ENCODE measurements at places on chromosomes 5 and 9.

- no peak for DNase-seq
Measured at GRCh38 chr9:14180093-14180959, 133.6 kb downstream of the NFIB start.

GRCh38 chr9:27504259-27504658 is 19.8 kb upstream of the IFNK start:
- no peak for DNase-seq

DNA sequence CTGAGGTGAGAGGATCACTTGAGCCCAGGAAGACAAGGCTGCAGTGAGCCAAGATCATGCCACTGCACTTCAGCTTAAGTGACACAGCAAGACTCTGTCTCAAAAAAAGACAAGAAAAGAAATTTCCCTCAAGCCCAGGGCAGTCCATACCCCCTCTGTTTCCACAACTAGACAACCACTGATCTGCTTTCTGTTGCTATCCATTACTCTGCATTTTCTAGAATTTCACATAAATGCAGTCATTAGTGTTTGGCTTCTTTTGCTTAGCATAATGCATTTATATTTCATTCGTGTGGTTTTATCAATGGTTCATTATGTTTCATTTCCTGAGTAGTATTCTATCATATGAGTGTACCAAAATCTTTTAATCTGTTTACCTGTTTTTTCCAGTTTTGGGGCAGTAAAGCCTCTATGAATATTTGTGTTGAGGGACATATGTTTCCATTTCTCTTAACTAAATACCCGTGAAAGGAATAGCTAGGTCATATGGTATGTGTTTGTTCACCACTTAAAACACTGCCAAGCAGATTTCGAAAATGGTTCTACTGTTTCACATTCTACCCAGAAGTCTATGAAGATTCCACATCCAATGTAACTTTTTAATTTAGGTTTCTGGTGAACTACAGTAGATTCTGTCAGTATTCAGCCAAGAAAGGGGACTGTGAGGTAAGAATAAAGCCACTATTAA is 271.8 kb downstream of the ZNF608 start:
- no peak for DNase-seq

GRCh38 chr9:6758498-6759184 is 868 bp downstream of the KDM4C start:
- peak; percentile 76 for DNase-seq

DNA sequence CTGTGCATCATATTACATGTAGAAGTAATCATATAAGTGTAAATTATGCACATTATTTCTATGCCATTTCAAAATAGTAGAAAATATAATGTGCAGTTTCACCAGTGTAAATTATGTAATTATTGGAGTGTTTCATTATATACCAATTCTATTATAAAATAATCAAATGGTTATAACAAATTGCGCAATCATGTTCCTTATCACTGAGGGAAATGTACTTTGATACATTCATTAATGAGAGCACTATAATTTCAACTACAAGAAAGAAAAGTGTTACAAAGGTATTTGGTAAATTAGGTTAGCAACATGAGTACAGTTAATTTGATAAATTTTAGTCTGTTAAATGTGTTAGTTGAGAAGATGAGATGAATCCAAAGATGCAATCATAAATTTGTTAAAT is 421.5 kb upstream of the CDH10 start:
- no peak for DNase-seq

DNA sequence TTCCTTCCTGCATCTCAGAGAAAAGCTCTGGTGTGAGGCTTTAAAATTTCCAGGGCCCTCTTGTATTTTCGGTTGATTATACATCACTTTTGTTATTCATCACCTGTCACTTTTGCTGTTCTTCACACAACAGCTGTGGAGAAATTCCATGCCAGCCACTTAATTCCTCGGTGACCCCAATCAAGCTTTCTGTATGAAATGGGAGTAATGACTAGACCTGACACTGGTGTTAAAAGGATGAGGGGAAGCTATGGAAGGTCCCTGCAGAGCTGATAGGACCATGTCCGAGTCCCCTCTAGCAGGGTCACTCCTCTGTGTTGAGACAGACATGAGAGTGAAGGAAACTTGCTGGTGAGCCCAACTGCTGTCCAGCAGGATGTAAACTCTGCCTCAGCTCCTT is 59.7 kb downstream of the GPR21 start:
- no peak for DNase-seq

DNA sequence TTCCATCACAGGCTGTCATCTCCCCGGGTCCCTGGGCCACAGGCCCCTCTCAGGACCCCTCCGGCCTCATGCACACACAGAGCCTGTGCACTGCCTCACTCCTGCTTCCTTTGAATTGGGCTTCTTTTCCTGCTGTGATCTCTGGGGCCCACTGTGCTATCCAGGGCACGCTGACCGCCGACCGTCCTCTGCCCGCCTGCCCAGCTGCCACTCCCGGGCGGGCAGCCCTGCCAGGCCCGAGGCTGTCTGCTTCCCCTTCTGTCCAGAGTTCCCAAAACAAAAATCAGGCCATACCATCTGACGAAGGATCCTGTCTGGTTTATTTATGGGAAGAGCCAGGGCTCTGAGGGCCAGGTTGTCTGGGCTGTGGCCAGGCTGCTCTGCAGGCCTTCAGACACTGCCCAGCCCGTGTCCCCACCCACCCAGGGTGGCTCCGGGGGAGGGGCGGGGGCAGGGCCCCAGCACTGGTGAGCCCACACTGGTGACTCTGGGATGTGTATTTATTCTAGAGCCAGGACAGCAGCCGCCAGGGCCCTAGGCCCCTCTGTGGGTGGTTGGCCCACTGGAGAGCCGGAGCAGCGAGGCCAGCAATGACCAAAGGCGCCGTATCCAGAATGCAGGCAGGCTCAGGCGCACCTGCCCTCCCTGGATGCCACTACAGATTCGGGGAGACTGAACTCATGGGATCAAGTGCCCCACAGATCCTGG is 57.0 kb downstream of the ADAMTS2 start:
- peak; percentile 46 for DNase-seq

- DNase-seq, result no peak
Measured at GRCh38 chr9:127200106-127200862, 64.3 kb upstream of the GARNL3 start.

- DNase-seq, result no peak
Measured at GRCh38 chr9:33921967-33922895, 105.3 kb downstream of the UBE2R2 start.

DNA sequence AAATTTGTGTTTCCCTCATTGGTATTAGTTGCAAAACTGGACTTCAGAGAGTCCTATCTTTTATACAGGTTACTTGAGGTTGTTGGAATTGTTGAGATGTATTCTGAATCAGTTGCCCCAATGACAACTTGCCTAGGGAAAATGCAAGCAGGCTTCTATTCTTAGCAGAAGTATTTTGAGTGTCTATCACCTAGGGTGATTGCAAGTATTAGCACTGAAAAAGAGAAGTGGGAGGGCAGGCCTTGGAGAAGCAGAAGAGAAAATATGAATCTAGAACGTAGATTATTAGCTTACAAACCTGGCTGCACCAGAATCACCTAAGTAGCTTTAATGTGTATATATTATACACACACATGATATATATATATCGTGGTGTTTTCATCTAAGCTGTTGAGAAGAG is 43.2 kb downstream of the ADAMTS12 start:
- no peak for DNase-seq

DNA sequence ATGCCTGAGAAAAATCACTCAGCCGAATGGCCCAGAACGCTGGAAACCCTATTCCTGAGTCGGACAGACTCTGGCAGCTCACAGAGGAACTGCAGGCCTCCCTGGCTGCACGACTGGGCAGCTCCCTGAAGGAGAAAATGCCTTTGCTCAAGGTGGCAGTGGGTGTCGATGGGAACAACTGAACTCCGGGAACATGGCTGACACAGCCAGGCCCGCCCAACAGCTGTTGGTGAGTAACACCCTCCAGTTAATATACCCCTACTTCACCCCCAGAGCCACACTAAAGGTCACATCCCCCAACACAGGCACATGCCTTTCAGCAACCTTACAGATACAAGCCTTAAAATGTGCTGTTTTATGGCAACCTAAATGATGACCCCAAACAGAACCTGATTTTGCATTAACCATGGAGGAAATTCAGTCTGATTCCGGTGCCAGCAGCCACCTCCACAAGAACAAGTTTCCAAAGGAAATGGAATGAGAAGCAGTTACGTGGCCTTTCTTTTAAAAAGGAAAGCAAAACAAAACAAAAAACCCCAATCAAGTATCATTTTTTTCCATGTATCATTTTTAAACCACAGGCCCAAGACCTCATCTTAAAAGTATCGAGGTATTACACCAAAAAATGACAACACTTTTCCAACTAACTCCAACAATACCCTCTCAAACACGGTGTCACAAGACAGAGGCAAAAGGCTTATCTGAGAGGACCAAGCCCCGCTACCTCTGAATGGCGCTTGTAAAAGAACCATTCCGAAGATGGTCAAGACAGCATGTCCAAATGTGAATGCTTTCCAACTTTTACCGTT is 3.1 kb downstream of the KLF9 start:
- peak; percentile 72 for DNase-seq

DNA sequence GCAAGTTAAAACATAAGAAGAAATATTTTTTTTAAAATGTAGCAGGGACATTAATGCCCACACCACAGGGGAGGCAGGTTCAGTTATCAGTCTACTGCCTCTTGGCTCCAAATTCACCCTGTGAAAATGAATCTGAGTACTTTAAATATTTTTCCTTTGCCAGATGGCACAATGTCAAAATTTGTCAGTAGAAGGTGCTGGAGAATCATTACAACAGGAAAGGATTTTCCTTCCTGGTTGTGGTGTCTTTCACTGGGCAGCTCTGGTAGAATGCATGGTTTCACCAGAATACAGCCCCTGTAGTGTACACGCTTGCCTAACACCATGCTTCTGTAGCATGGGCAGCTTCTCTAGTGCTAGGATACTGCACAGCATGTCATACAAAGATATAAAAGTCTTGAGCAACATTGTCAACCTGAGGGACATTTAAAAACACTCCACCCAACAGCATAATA is 9.7 kb upstream of the SREK1 start:
- DNase-seq, result no peak

DNA sequence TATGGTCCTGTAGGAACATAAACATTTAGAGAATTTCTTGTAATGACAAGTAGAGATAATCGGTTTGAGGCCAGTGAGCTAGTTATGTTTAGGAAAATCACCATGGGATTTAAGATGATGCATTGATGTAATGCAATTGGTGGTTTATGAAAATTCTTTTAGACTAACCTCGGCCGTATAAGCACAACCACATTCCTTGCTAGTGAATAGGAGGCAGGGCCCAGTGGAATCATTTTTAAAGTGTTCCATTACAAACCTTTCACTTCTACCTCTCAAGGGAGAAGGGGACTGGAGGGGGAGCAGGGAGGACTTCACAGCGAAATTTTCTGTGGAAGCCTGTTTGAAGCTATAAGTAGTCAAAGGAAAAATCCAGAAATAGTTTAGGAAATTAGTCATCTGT is 71.8 kb upstream of the NFIL3 start:
- no peak for DNase-seq

DNA sequence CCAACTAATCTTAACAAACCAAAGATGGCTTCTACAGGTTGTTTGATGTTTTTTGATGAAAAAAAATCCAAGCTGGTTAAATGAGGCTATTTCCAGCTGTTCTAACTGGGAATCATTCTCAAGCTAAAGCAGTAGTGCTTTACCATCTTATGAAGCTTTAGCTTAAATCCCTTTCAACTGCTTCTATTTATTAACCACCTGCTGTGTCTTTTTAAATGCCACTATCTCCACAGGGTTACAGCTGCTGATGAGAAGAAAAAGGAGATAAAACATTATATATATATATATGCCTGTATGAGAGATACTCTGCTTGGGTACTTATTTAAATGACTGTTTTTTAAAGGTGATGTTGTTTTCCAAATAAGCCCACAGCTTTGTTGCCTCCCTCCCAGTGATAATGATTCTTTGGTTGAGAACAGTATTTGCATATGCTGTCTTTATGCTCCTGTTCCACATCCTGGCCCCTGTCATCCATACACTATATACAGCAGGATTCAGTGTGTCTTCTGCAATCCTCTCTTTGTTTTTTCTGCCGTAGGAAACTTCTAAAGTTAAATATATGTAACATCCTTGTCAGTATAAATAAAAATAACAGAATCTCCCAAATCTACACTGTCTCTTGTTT is 164.0 kb downstream of the PAM start:
- DNase-seq, result no peak

- DNase-seq, result no peak
Measured at GRCh38 chr5:20615888-20616563, 628.0 kb upstream of the CDH18 start.

DNA sequence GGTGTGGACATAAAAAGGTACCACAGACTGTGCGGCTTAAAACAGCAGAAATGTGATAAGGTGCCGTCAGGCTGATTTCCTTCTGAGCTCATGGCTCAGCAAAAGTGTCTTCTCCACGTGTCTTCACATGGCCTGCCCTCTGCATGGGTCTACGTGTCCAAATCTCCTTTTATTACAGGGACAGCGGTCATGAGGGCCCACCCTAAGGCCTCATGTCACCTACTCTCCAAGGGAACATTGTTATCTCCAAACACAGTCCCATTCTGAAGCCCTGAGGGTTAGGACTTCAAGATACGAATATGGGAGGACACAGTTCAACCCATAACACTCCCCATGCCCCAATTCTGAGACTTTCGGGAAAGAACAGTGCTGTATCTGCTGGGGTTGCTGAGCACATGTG is 35.2 kb downstream of the COL23A1 start:
- no peak for DNase-seq

DNA sequence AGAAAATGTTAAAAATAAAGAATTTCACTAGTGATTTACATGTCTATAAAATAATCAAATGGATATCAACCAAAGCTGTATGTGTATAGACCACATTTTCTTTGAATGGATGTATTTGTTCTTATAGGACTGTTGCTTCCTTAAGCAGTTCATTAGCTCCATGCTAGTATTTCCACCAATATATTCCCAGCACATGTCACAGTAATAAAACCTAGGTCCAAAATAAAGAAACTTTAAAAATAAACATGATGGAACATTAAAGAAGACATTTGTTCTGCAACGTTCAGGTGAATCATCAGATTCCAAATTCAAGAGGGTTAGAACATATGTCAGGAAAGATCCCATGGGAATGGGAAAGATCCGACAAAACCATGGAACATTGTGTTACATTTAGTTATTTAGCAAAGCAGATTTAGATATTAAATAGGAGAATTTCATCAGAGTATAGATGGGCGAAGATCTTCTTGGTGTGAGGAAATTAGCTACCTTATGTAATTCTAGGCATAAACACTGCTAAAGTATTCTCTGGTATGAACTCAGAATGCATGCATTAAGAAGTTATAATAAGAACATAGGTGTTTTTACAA is 490.7 kb downstream of the CDH18 start:
- no peak for DNase-seq

GRCh38 chr9:110175275-110175968 is 32.5 kb downstream of the C9orf152 start:
- DNase-seq, result no peak

- DNase-seq, result no peak
Measured at GRCh38 chr9:37370968-37371563, 51.4 kb upstream of the GRHPR start.

- no peak for DNase-seq
Measured at GRCh38 chr5:61362796-61363368, 30.8 kb downstream of the ZSWIM6 start.

- peak; percentile 51 for DNase-seq
Measured at GRCh38 chr9:36948051-36948450, 86.0 kb downstream of the PAX5 start.
